ENCODE measurements at places on chromosomes 2 and 18. TPM values are rescaled to one million over a fixed set of nuclear protein-coding genes. Genes with fewer than 3 reads are reported as not detected.

The DLGAP1 gene
- total RNA-seq, result not detected

The AQP4 gene
- 0.20 TPM for total RNA-seq

The IL1F10 gene
- total RNA-seq, result not detected

The PLCL1 gene
- not detected for total RNA-seq

The SLC14A1 gene
- total RNA-seq, result not detected

The EML6 gene
- 19.9 TPM for total RNA-seq

DNA sequence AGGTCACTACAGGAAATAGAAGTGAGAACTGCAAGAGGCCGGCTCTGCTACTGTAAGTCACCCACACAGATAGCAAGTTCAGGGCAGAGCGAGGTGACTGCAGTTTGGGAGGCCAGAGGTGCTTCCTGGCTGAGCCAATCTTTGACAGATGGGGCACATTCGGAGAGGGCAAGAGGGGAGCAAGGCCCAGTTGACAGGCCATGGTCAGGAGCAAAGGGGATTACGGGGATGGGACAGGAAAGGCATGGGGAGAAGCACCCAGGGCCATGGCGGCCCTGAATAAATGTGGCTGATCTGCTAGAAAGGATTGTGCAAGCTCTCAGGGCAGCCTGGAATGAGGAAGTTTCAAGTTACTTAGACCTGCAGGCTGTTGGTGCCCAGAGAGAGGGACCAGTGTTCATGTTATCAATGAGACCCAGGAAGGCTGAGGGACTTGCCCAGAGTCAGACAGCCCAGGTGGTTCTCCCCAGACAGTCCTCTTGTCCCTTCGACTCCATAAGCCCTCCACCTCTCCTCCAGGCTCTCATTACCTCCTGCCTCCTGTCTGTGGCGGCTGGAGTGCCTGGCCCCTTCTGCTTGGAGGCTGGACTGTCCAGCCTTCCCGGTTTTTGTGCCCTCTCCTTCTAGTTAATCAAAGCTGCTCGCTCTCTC, 123.3 kb downstream of the CTIF start:
- no peaks in the 10 kb centered on the region for H3K27me3 ChIP-seq
- peaks cover 21% of the 10 kb centered on the region for H3K36me3 ChIP-seq
- H3K4me1 ChIP-seq, result peaks cover 17% of the 10 kb centered on the region
- DNase-seq, result peak; percentile 70
- H3K4me3 ChIP-seq, result no peak overlapping the region

DNA sequence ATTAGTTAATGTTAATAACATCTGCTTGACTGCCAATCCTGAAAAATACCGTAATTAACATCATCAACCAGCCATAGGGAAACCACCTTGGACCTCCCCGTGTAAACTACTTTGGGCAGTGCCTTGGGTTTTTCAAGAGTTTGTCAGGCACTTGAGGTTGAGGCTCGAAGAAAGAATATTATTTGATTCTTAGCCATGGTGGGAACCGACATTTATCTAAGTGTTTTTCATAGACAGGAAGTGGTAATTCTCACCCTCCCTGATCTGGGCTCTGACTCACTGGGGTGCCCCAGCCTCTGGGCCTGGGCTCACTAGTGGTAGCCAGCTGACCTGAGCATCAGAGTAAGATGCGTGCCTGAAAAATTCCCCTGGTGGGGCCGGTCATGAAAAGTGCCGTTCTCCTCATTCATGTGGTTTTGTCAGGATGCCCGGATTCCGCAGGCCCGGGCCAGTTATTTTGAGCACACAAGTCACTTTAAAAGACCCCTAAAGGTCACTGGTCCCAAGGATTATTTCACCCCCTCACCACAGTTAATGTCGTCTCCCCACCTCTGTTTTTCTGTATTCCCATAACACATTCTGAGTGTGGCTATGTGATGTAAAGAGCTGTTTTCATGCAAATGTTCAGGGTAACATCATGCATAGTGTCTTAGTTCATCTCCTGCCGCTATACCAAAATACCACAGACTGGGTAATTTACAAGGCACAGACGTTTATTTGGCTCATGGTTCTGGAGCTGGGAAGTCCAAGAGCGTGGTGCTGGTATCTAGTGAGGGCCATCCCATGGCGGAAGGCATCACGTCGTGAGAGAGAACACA, 21.6 kb upstream of the SPATA3 start:
- no peak overlapping the region for H3K27ac ChIP-seq
- no peak for DNase-seq
- H3K4me3 ChIP-seq, result no peak overlapping the region
- peaks cover 8% of the 10 kb centered on the region for H3K4me1 ChIP-seq

- H3K27ac ChIP-seq, result no peak overlapping the region
- H3K27me3 ChIP-seq, result no peaks in the 10 kb centered on the region
- H3K4me3 ChIP-seq, result no peak overlapping the region
- DNase-seq, result no peak
Measured at GRCh38 chr18:10418836-10419235, 35.6 kb upstream of the APCDD1 start.

GRCh38 chr18:78630981-78631510, 348.6 kb upstream of the SALL3 start:
- no peak for DNase-seq
- H3K27me3 ChIP-seq, result peaks cover 29% of the 10 kb centered on the region
- no peaks in the 10 kb centered on the region for H3K4me1 ChIP-seq

DNA sequence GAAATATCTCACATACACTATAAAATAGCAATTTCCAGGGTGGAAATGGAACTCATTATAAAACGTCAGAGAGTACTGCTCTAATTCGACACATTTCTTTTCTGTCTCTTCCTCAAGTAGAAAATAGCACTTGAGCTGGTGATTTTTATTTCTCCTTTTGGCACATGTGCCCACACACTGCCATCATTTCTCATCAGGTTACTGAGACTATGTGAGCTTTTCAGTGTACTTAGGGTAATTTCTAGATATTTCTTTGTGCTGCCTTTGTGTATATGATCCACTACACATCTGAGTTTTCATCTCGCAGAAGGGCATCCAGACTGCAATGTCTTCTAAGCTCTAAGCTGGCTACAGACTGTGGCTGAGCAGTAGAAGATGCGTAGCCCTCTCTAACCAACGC, 62.1 kb upstream of the PGAP1 start:
- DNase-seq, result no peak
- H3K4me3 ChIP-seq, result no peak overlapping the region
- no peak overlapping the region for H3K27ac ChIP-seq
- H3K36me3 ChIP-seq, result no peaks in the 10 kb centered on the region

GRCh38 chr18:7452331-7452730, 114.8 kb upstream of the PTPRM start:
- H3K4me1 ChIP-seq, result peaks cover 21% of the 10 kb centered on the region
- peak; percentile 18 for DNase-seq

- no peaks in the 10 kb centered on the region for H3K36me3 ChIP-seq
- H3K27ac ChIP-seq, result no peak overlapping the region
- H3K4me3 ChIP-seq, result no peak overlapping the region
- peaks cover 18% of the 10 kb centered on the region for H3K27me3 ChIP-seq
- no peaks in the 10 kb centered on the region for H3K4me1 ChIP-seq
Measured at GRCh38 chr18:78074400-78075020, 824.9 kb downstream of the GALR1 start.

DNA sequence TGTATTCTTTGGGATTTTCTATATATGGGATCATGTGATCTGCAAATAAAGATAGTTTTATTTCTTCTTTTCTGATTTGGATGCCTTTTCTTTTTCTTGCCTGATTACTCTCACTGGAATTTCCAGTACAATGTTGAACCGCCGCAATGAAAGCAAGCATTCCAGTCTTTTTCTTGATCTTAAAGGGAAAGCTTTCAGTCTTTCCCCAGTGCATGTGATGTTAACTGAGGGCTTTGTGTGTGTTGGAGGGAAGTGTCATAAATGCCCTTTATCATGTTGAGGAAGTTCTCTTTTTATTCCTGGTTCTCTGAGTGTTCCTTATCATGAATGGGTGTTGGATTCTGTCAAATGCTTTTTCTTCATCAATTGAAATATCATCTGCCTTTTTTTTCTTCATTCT, 16.9 kb upstream of the CYBRD1 start:
- H3K4me1 ChIP-seq, result no peaks in the 10 kb centered on the region
- no peaks in the 10 kb centered on the region for H3K27me3 ChIP-seq
- H3K27ac ChIP-seq, result no peak overlapping the region
- H3K4me3 ChIP-seq, result no peak overlapping the region

- H3K4me1 ChIP-seq, result peaks cover 68% of the 10 kb centered on the region
- H3K4me3 ChIP-seq, result peak overlapping the region; percentile 67
- no peaks in the 10 kb centered on the region for H3K27me3 ChIP-seq
- peaks cover 29% of the 10 kb centered on the region for H3K36me3 ChIP-seq
- no peak overlapping the region for H3K27ac ChIP-seq
Measured at GRCh38 chr2:73987109-73987947, 2.6 kb downstream of the TET3 start.

GRCh38 chr2:207473049-207473930, 56.5 kb upstream of the CREB1 start:
- DNase-seq, result peak; percentile 30
- H3K4me1 ChIP-seq, result peaks cover 11% of the 10 kb centered on the region
- H3K4me3 ChIP-seq, result 0 out of 2 replicates have a peak overlapping the region, but pooled peaks have one; percentile 15
- no peaks in the 10 kb centered on the region for H3K27me3 ChIP-seq

GRCh38 chr2:207813221-207813916, 43.7 kb upstream of the FZD5 start:
- H3K4me1 ChIP-seq, result peaks cover 88% of the 10 kb centered on the region
- no peak for DNase-seq
- no peak overlapping the region for H3K27ac ChIP-seq

DNA sequence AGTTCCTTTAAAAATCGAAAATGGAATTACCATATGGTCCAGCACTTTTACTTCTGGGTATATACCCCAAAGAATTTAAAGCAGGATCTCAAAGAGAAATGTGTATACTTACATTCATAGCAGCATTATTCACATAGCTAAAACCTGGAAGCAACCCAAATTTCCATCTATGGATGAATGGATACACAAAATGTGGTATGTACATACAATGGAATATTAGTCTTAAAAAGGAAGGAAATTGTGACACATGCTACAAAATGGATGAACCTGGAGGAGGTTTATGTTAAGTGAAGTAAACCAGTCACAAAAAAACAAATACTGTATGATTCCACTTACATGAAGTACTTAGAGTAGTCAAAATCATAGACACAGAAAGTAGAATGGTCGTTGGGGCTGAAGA, 147.9 kb upstream of the LTBP1 start:
- no peak overlapping the region for H3K4me3 ChIP-seq
- H3K27ac ChIP-seq, result no peak overlapping the region
- no peaks in the 10 kb centered on the region for H3K4me1 ChIP-seq
- H3K36me3 ChIP-seq, result no peaks in the 10 kb centered on the region
- no peak for DNase-seq
- H3K27me3 ChIP-seq, result no peaks in the 10 kb centered on the region

- peaks cover 68% of the 10 kb centered on the region for H3K27me3 ChIP-seq
- H3K4me1 ChIP-seq, result no peaks in the 10 kb centered on the region
- H3K4me3 ChIP-seq, result no peak overlapping the region
- H3K36me3 ChIP-seq, result no peaks in the 10 kb centered on the region
- no peak for DNase-seq
Measured at GRCh38 chr2:15756882-15757819, 165.5 kb downstream of the DDX1 start.

Measured in HepG2 (cell line).